Pancreas (tissue), 10 donors: ENCODE measurements at places on chromosomes 16 and 17. TPM values are rescaled to one million over a fixed set of nuclear protein-coding genes. Genes with fewer than 3 reads are reported as not detected.

Gene KRTAP9-2
- not detected for polyA plus RNA-seq

Gene SCPEP1
- 21.9 TPM for polyA plus RNA-seq

Gene CTF1
- 2.5 TPM for polyA plus RNA-seq

Gene VEZF1
- 21.0 TPM for polyA plus RNA-seq

Gene FAHD1
- polyA plus RNA-seq = 12.4 TPM

Gene RSAD1
- 42.5 TPM for polyA plus RNA-seq

Gene SPNS3
- polyA plus RNA-seq = 0.96 TPM
